ENCODE measurements at places on chromosomes 12 and 14.

GRCh38 chr12:48980389-48980952, 2.3 kb downstream of the WNT1 start:
- DNase-seq: no peak

- DNase-seq: no peak
Observed at GRCh38 chr14:51895375-51895774, 35.0 kb downstream of the GNG2 start.

DNA sequence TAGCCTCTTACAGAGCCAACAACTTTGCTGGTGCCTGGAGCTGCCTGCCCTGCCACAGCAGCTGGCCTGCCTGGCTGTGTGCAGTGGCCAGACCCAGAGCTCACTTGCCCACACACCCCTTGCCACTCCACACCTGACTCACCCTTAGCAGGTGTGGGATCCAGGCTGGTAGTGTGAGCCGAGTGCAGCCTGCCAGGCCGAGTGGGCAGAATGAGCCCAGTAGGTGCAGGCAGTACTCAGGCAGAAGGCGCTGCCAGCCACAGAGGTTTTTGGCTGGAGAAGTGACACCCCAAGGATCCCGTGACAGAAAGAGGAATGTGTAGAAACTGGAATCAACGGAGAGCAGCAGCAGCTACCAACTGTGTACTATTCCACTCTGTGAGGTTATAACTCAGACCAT, 29.8 kb upstream of the PYGL start:
- no peak for DNase-seq

- DNase-seq: no peak
Observed at GRCh38 chr12:4779749-4780148, 59.5 kb downstream of the GALNT8 start.

- DNase-seq: no peak
Observed at GRCh38 chr12:57236201-57236924, 6.9 kb downstream of the SHMT2 start.

Data from NCI-H226 (cell line).